Esophagus squamous epithelium (tissue), 5 donors: ENCODE measurements at places on chromosomes 11 and 22.

- DNase-seq = no peak
These were observed 434.3 kb downstream of the RAB38 start for GRCh38 chr11:87740968-87741367.

DNA sequence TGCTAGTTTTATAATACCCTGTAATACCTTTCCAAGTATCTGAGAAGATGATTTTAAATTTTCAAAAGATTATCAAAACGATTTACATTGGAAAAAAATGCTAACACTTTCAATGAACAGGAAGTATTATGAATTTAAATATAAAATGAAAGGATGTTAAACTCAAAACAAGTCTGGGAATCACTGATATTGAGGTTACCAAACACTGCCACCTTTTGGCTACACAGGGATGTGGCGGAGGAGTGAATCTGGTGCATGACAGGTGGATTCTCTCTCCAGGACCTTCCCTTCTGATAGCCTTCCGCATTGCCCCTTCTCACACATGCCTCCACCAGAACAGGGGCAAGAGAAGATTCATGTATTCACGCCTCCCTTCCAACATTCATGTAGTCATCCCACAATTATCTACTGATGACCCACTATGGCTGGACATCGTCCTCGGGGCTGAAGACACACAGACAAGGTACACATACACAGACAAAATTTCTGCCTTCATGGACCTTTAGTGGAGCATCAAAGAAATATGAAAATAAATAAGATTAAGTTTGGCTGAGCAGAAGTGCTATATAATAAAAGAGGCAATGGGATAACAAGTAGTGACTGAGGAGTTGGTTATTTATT, 34.7 kb downstream of the ATG16L2 start:
- DNase-seq = no peak

DNA sequence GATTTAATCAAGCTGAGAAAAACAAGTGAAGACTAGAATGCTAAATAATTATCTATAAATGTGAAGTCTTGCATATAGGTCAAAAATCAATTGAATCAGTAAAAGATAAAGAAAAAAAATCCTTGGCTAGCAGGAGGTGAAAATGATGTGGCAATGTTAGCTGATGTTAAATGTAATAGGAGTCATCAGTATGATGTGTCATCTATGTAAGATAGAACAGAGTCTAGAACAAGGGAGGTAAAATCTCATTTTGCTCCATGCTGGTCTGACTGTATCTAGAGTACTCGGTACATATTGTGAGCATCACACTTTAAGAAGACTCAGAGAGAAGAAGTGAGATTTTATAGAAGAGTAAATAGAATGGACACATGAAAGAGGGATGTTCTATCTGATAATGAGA, 721.2 kb downstream of the ETS1 start:
- no peak for DNase-seq

DNA sequence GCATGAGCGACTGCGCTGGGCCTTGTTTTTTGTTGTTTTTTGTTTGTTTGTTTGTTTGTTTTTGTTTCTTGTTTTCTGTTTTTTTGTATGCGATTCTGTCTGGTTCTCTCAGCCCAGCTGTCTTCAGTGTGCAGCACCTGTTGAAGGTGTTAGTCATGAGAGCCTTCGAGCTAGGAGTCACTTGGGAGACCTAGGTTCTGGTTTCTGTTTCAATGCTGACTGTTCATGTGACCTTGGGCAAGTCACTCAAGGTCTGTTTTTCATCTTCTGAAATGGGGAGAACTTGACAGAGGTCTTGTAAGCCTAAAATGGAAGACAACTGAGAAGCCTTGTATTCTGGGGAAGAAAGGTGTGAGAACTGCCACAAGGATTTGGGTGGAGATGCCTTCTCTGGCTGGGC, 1.8 kb downstream of the DCPS start:
- DNase-seq = no peak

GRCh38 chr11:2097356-2097997, 41.7 kb downstream of the IGF2 start:
- DNase-seq = no peak

DNA sequence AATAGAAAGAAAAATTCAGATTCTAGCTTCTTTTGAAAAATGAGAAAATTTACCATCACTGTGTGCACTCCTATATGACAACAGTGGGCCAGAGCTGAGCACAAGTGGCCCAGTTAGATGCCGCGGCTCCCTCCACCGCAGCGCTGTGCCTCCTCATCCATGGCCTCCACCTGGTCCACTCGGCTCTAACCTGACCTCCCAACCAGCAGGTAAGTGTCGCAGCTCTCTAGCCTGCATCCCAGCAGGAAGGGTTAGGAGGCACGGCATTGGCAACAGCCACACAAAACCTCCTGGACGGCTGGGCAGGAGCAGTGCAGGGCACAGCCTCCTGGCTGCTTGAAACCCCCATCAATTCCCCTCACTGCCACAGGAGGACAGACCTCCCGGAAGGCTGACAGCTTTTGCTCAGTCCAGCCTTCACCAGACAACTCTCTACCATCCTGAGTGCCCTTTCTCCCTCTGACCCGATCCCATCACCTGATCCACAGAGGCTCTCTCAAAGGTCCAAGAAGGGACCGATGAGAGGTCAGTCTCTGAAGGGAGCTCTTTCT, 76.1 kb downstream of the RPL27A start:
- DNase-seq = no peak

DNA sequence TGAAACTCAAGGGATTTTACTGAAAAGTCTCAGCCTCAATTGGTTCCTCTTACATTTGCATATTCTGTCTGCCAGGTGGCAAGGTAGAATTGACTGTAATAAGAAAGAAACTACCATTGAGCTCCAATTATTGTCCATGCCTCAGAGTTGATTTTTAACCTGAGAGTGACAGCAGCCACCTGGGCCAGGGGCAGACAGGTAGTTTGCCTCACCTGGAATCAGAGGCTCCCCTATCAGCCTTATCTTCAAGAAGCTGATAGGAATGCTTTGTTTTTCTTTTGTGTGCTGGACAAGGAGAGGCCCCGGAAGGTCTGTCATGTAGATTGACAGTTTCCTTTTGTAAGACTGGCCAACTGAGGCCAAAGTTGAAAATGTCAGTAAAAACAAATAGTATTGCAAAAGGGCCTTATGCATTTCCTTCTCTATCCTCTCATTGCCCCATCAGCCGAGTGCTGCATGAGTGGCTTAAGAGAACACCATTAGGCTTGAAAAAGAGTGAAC, 34.1 kb downstream of the CD44 start:
- no peak for DNase-seq

DNA sequence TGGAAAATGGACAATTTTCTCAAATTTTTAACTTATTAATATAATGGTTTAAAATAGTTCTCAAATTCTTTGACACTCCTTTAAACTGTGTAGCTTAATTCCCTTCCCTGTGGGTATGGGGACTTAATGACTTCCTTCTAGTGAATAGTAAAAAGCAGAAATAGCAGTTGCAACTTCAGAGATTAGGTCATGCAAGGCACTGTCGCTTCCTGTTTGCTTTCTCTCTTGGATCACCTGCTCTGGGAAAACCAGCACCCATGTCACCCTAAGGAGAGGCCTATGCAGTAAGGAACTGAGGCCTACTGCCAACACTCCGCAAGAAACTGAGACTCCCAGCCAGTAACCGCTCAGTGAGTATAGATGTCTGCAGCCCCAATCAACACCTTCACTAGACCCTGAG, 5.5 kb upstream of the PANX3 start:
- DNase-seq = no peak

GRCh38 chr11:126433989-126434949, 78.8 kb downstream of the ST3GAL4 start:
- no peak for DNase-seq

GRCh38 chr11:133519560-133519959, 12.7 kb downstream of the OPCML start:
- no peak for DNase-seq

GRCh38 chr22:44409974-44410316, 88.1 kb downstream of the RTL6 start:
- DNase-seq = no peak

- no peak for DNase-seq
These were observed 12.7 kb upstream of the ARHGEF17 start for GRCh38 chr11:73295241-73295995.
